ENCODE measurements at places on chromosomes 7 and 10.

GRCh38 chr10:52769966-52770365 lies 2.6 kb downstream of the MBL2 start:
- no peak for DNase-seq

- DNase-seq = no peak
Observed at GRCh38 chr7:127816354-127817190, 164.6 kb downstream of the SND1 start.

DNA sequence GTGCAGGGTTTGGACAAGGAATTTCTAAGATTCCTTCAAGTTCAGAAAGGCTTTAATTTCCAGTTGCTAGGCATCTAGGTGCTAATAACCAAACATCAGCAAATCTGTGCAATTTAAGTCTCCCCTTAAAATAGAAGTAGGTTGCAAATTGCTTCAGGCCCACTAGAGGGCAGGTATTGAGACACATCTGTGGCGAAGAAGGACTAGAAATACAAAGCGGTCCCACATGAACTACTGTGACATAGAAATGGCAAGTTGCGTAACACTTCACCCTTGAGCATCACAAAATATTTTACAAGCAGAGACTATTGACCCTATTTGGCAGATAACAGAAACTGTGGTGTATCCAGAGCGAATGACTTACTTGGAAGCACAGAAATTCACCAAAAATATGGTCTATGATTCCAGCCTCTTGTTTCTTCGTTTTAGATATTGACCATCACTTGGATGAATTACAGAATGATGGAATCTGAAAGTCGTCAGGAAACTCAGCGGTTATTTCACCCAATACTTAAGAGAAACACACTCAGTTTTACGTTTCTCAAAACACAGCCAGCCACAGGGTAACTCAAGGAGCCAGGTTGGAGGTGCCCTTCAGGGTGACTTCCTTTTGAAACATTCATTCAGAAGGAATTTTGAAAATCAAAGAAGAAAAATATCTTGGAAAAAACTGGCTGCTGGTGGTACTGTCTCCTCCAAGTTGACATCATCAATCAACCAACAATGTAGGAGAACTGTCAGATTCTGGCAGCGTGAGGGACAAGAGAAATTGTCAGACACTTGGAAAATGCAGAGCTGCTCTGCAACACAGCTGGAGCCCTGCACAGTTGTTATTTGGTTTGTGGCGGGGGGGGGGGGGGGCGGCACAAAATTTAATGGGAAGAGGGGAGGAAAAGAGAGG lies 256.3 kb upstream of the MINDY3 start:
- DNase-seq = peak; percentile 24

DNA sequence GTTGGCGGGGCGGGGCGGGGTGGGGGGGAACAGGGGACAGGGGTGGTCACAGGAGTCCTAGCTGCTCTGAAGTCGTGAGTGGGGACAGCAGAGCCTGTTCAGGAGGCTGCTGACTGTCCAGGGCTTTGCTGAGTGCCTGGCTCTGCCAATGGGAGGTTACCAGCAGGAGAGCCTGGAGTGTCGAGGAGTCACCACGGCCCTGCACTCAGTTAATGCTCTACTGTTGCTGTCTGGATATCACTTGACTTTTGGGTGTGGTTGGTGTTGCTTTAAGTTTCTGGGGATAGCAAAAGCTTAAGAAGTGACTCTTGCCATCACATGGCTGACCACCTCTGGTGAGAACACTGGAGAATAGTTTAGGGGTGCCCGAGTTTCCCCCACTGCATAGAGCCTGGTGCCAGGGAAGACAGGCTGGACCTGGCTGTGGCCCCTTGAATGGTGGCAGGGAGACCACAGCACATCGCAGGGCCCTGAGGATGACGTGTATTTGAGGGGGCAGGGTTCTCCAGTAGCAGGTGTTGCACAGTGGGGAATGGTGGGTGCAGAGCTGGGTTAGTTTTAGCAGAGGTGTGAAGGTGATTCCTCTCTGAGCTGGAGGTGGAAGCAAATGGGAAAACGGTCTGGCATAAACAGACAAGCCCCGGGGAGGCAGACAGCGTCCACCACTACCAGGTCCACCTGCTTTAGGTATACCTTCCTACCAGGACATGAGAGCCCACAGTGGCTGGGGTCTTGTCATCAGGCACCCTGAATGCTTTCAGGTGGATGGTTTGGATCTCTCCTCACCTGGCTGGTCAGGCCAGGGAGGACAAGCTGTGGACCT lies 54.2 kb upstream of the CAMK2B start:
- no peak for DNase-seq

- DNase-seq = no peak
Observed at GRCh38 chr10:1274701-1275544, 218.7 kb downstream of the WDR37 start.
